ENCODE measurements at places on chromosomes 12 and 14. TPM values are rescaled to one million over a fixed set of nuclear protein-coding genes. Genes with fewer than 3 reads are reported as not detected.

GRCh38 chr14:64646103-64646502 lies 58.1 kb upstream of the PLEKHG3 start:
- no peak for DNase-seq

DNA sequence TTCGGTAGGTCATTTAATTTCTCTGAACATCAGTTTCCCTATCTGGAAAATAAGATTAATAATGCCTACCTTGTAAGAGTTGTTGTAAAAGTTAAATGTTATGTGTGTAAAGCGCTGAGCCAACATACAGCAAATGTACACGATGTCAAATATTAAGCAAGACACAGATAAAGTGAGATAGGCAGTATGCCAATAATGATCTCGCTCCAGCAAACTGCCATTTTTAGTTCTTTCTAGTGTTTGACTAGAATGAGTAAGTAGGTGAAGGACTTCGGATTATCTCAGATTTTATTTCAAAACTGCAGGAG lies 840 bp downstream of the DHRS7 start:
- no peak for DNase-seq

GRCh38 chr14:75274899-75275569 lies 3.6 kb upstream of the FOS start:
- DNase-seq = peak; percentile 77

MLF2 gene
- 175 TPM for total RNA-seq

LRRC10 gene
- total RNA-seq = not detected

KIF21A gene
- 26.4 TPM for total RNA-seq

DNA sequence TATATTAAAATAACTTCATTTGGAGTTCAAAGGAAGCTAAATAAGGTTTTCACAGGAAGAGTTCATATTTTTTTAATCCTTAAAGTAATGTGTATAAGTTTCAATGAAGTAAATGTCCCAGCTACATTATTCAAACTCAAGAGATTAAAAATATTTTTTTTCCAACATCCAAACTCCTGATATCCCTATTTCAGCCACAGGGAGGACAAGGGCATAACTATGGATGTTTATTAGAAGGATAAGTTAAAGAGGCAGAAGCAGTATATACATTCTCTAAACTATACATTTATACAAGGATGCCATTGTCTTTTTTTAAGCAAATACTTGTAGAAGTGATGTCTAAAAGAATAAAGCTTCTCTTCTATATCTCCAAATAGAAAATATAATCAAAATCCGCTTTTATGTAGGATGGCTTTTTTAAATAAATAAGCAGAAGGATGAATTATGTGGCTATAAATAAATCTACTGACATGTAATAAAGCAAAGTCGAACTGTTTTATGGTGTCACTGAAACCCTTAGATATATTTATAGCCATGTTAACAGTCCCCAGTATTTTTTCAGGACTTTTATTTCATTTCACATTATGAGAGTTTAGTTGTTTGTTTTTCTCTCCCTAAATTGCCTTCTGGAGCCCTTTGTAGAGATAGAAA lies 936.5 kb downstream of the DIO2 start:
- no peak for DNase-seq
